ENCODE measurements at places on chromosomes 12 and 14.

GRCh38 chr14:101224356-101225156 lies 321.0 kb upstream of the RTL1 start:
- no peak for DNase-seq
- H3K27me3 ChIP-seq = peaks cover 53% of the 10 kb centered on the region
- H3K27ac ChIP-seq = no peak overlapping the region

- H3K27me3 ChIP-seq = no peaks in the 10 kb centered on the region
- no peak overlapping the region for H3K27ac ChIP-seq
- H3K36me3 ChIP-seq = no peaks in the 10 kb centered on the region
- DNase-seq = no peak
- peaks cover 49% of the 10 kb centered on the region for H3K4me1 ChIP-seq
- H3K4me3 ChIP-seq = no peak overlapping the region
Observed at GRCh38 chr12:11821386-11822080, 172.1 kb downstream of the ETV6 start.

DNA sequence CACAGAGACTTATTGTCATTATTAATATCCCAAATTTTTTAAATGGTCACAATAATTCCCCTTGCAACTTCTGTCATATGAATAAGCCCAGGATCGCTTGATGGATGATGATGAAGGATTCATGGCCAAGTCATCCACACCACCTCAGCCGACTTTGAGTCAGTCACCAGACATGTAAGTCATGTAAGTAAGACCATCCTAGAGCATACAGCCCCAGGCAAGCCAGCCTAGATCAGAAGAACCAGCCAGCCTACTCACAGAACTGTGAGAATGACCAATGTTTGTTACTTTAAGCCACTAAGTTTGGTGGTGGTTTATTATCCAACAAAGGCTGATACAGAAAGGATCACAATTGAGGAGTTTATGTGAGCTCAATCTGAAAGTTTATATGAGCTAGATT lies 341.8 kb downstream of the NRXN3 start:
- no peak for DNase-seq
- H3K4me3 ChIP-seq = no peak overlapping the region
- H3K36me3 ChIP-seq = no peaks in the 10 kb centered on the region
- H3K27me3 ChIP-seq = peaks cover 15% of the 10 kb centered on the region
- H3K4me1 ChIP-seq = no peaks in the 10 kb centered on the region
- H3K27ac ChIP-seq = no peak overlapping the region

- H3K27ac ChIP-seq = peak overlapping the region; percentile 38
- H3K4me3 ChIP-seq = peak overlapping the region; percentile 32
- no peak for DNase-seq
- H3K36me3 ChIP-seq = no peaks in the 10 kb centered on the region
Observed at GRCh38 chr12:2229661-2230539, 177.1 kb downstream of the CACNA1C start.

GRCh38 chr12:68100241-68100640 lies 59.3 kb downstream of the IFNG start:
- no peak overlapping the region for H3K27ac ChIP-seq
- H3K4me3 ChIP-seq = no peak overlapping the region
- no peaks in the 10 kb centered on the region for H3K27me3 ChIP-seq
- no peaks in the 10 kb centered on the region for H3K4me1 ChIP-seq
- H3K36me3 ChIP-seq = no peaks in the 10 kb centered on the region

- no peaks in the 10 kb centered on the region for H3K27me3 ChIP-seq
- DNase-seq = no peak
Observed at GRCh38 chr12:88658009-88658408, 77.7 kb upstream of the KITLG start.

DNA sequence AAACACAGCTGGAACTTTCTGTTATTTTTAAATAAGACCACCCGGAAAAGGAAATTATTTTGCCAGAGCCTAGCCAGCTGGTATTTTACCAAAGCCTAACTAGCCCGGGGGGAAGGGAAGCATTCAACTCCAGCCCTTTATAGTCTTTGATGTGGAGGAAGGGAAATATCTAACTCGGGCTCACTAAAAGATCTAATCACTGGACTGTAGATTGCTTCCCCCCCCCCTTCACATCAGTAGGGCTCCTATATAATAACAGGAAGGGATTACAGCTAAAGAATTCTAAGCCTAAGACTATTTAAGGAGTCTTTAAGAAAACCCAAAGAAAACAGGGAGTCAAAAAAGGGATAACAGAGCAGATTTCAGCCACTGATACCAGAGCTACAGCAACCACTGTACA lies 431.1 kb downstream of the KCNH5 start:
- H3K4me3 ChIP-seq = no peak overlapping the region
- no peaks in the 10 kb centered on the region for H3K36me3 ChIP-seq
- H3K4me1 ChIP-seq = no peaks in the 10 kb centered on the region
- H3K27ac ChIP-seq = no peak overlapping the region

DNA sequence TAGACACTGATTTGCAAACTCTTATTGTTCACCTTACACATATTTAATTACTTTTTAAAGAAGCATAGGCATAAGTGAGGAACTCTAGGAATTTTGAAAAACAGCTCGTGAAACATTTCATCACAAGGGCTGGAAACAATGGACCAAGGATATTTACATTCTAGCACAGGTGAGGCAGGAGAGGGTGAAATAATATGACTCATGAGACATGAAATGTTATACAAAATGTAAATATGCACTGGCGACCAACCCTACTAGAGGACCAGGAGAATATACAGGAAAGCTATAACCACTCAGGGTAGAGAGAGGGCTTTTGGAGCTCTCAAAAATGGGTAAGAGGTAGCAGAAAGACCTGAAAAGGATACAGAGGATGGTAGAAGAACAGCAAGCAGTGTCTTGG lies 115.3 kb downstream of the PTGER2 start:
- DNase-seq = no peak
- no peaks in the 10 kb centered on the region for H3K27me3 ChIP-seq
- peaks cover 16% of the 10 kb centered on the region for H3K36me3 ChIP-seq
- no peak overlapping the region for H3K27ac ChIP-seq

DNA sequence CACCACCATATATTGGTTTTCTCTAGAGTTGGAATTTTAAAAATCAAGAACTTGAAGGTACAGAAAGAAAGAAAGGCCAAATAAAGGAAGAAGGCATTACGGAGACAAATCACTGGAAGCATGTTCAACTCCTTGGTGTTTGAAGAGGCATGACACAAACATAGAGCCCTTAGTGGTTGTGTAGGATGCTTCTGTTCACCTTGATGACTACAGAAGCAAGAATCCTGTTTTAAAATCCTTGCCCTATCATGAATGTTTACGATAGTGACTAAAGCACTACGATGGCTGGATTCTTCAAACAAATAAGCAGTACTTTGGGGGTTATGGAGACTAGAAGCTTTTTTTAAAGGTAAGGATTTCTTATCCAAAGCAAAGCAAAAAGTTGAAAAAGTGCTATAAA lies 10.3 kb upstream of the ISM2 start:
- peaks cover 57% of the 10 kb centered on the region for H3K36me3 ChIP-seq
- H3K4me1 ChIP-seq = no peaks in the 10 kb centered on the region
- DNase-seq = no peak
- H3K4me3 ChIP-seq = no peak overlapping the region
- H3K27me3 ChIP-seq = no peaks in the 10 kb centered on the region
- H3K27ac ChIP-seq = no peak overlapping the region

- DNase-seq = peak; percentile 70
- no peaks in the 10 kb centered on the region for H3K27me3 ChIP-seq
- no peaks in the 10 kb centered on the region for H3K36me3 ChIP-seq
- H3K27ac ChIP-seq = peak overlapping the region; percentile 99
Observed at GRCh38 chr12:47811581-47812484, 7.9 kb downstream of the HDAC7 start.

GRCh38 chr14:44979740-44980356 lies 17.9 kb downstream of the TOGARAM1 start:
- H3K27me3 ChIP-seq = no peaks in the 10 kb centered on the region
- peaks cover 42% of the 10 kb centered on the region for H3K4me1 ChIP-seq
- no peak overlapping the region for H3K4me3 ChIP-seq
- H3K27ac ChIP-seq = peak overlapping the region; percentile 27
- DNase-seq = peak; percentile 63
- H3K36me3 ChIP-seq = no peaks in the 10 kb centered on the region

DNA sequence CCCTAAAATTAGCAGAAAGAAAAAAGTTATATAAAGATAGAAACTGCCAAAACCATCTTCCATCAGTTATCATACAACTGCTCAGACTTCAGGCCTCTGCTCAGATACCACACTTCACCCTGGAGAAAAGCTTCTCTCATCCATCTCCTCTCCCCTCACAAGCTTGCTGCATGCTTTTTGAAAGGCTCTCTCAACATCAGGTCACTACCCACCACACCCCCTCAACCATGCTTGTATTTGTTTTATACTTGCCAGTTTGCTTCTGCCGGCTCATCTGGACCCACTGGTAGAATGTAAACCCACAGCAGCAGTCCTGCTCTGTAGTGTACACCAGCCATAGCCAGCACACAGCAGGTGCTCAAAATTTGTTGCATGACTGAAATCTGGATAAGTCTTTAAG lies 8.8 kb downstream of the PPP1CC start:
- DNase-seq = no peak
- peaks cover 37% of the 10 kb centered on the region for H3K36me3 ChIP-seq
- H3K4me3 ChIP-seq = no peak overlapping the region
- no peak overlapping the region for H3K27ac ChIP-seq

DNA sequence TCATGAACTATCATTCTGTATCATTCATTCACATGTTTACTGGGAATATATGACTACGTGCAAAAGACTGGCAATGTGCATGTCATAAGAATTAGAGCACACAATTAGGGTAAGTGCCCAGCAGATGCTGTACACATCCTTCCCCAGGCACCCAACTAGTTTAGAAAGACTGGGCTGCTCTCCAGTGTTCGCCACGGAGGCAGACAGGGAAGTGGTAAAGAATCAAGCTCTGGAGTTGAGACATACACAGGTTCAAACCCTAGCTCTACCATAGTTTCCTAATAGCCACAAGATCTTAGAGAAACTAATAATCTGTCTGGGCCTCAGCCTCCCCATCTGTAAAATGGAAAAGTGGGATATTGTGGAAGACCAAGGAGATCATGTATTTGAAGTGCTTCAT lies 6.8 kb downstream of the TMCC3 start:
- DNase-seq = no peak
- H3K36me3 ChIP-seq = no peaks in the 10 kb centered on the region
- no peak overlapping the region for H3K4me3 ChIP-seq
- H3K27me3 ChIP-seq = no peaks in the 10 kb centered on the region
- H3K4me1 ChIP-seq = peaks cover 17% of the 10 kb centered on the region

DNA sequence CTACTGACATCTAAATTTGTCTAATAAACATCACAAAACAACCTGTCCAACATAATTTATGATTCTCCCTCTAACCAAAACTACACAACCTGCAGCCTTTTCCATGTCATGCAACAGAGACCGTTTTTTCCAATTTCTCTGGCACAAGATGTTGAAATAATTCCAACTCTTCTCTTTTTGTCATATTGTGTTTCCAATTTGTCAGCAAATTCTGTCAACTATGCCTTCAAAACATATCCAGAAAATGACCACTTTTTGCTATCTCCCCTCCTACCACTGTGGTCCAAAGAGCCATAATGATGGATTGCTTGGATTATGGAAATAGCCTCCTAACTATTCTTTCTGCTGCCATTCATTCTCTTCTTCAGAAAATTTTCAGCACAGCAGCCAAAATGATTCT lies 31.3 kb upstream of the SSTR1 start:
- no peak for DNase-seq
- H3K27me3 ChIP-seq = no peaks in the 10 kb centered on the region
- H3K4me3 ChIP-seq = no peak overlapping the region
- no peak overlapping the region for H3K27ac ChIP-seq
- H3K4me1 ChIP-seq = no peaks in the 10 kb centered on the region
- no peaks in the 10 kb centered on the region for H3K36me3 ChIP-seq

DNA sequence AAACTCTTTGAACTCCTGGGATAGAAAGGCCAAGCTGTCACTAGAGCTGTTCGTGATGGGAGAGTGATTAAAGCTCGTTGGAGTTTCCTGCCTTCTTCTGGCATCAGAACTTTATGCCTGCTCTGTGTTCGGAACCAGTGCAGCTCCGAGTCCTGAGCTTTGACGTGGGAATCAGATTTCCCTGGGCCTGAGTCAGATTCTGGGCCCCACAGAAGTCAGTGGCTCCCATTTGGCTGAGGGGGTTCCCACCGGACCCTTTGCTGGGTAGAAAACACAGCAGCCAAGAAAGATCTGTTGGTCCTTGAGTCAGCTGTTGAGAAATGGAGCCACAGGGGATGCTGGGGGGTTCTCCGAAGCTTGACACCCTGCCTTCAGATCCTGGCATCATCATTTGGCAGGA lies 238.0 kb downstream of the CHST11 start:
- H3K27me3 ChIP-seq = no peaks in the 10 kb centered on the region
- no peak for DNase-seq
- no peak overlapping the region for H3K27ac ChIP-seq
- H3K36me3 ChIP-seq = no peaks in the 10 kb centered on the region
- H3K4me3 ChIP-seq = no peak overlapping the region

GRCh38 chr12:823028-823698 lies 70.8 kb downstream of the WNK1 start:
- no peak overlapping the region for H3K27ac ChIP-seq
- peaks cover 14% of the 10 kb centered on the region for H3K36me3 ChIP-seq
- H3K4me1 ChIP-seq = peaks cover 67% of the 10 kb centered on the region

- peak overlapping the region; percentile 68 for H3K4me3 ChIP-seq
- peaks cover 63% of the 10 kb centered on the region for H3K4me1 ChIP-seq
- H3K27me3 ChIP-seq = no peaks in the 10 kb centered on the region
- peak overlapping the region; percentile 83 for H3K27ac ChIP-seq
Observed at GRCh38 chr12:118189741-118190191, 53.8 kb downstream of the PEBP1 start.

GRCh38 chr12:38124247-38125012 lies 192.1 kb upstream of the ALG10B start:
- DNase-seq = no peak
- no peaks in the 10 kb centered on the region for H3K36me3 ChIP-seq
- H3K4me3 ChIP-seq = no peak overlapping the region
- no peaks in the 10 kb centered on the region for H3K4me1 ChIP-seq
- H3K27ac ChIP-seq = no peak overlapping the region
- peaks cover 17% of the 10 kb centered on the region for H3K27me3 ChIP-seq

- H3K27ac ChIP-seq = no peak overlapping the region
- H3K4me1 ChIP-seq = peaks cover 4% of the 10 kb centered on the region
- no peaks in the 10 kb centered on the region for H3K36me3 ChIP-seq
- DNase-seq = no peak
- no peak overlapping the region for H3K4me3 ChIP-seq
Observed at GRCh38 chr12:51378749-51379148, 12.5 kb downstream of the GALNT6 start.

DNA sequence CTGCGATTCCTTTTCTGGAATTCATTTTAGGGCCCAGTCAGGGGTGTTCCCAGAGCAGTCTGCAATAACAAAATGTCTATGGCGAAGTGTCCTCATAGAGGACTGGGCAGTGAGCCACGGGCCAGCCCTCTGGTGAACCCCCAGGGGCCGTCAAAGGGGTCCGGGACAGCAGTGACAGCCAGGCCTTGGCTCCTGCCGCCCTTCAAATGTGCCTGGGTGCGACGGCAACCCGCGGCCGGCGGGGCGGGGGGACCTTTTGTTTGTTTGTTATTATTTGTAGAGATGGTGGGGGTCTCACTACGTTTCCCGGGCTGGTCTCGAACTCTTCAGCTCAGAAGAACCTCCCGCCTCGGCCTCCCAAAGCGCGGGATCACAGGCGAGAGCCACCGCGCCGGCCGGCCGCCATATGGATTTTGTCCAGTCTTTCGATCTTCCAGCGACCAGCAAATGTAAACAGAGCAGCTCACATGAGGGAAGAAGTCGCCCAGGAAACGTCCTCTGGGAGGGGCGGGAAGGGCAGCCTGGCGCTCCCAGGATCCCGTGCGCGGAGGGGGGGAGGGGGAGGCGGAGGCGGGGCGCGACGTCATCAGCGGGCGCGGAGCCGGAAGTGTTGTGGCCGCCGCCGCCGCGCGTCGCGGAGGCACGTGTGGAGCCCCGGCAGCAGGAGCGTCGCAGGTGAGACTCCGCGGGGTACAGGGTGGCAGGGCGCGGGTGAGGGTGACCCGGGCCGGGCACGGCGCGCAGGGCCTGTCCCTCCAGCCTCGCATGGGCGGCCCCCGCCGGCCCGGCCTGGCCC lies at the start of gene TRMT61A:
Gene TRMT61A (plus strand): TSS at position 610 of the 796 bp plus-strand sequence. CDS start 783 bp downstream, outside the sequence.
- H3K4me1 ChIP-seq = peaks cover 72% of the 10 kb centered on the region
- peak within 1 kb of the TSS; percentile 96 for H3K27ac ChIP-seq
- no peaks in the 10 kb centered on the region for H3K27me3 ChIP-seq
- DNase-seq = peak; percentile 91
